Stimulated activated CD4-positive, alpha-beta T cell treated with anti-CD3 and anti-CD28 coated beads, Interleukin-1b, Interleukin-23, amount 100 ng/mL, for 48 hours (primary cell): ENCODE measurements at places on chromosomes 2 and 18.
A peak's percentile ranks its signal among the peaks of the same experiment; 100 is the strongest.

DNA sequence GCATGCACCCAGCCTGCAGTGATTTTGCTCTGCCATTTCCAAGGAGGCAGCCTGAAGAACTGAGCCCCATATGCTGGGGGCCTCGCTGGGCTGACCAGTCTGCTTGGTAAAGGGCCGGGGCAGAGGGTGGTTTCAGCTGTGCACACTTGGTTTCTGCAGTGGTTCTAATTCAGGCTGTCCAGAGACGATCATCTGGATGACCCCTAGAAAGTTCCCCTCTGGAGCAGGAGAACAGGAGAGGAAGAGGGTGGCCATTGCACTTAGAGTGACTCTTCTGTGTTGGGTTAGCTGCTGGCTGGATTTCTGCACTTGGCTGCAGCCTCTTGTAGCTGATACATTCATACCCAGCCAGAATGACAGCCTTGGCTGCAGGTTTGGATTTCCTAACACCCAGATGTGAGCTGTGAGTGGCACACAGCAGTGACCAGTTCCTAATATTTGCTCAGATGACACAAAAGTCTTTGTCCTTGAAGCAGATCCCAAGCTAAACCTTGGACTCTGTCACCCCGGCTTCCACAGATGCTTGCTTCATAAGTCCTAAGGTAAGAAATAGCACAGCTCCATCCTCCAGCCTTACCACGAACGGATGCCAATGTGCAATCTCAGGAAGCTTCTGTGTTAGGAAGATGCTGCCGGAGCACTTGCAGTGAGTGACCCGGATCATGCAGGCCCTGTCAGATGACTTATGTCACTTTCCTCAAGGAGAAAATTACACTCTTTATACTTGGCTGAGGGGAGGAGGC, 105.6 kb downstream of the HNRNPLL start:
- no peak for DNase-seq

DNA sequence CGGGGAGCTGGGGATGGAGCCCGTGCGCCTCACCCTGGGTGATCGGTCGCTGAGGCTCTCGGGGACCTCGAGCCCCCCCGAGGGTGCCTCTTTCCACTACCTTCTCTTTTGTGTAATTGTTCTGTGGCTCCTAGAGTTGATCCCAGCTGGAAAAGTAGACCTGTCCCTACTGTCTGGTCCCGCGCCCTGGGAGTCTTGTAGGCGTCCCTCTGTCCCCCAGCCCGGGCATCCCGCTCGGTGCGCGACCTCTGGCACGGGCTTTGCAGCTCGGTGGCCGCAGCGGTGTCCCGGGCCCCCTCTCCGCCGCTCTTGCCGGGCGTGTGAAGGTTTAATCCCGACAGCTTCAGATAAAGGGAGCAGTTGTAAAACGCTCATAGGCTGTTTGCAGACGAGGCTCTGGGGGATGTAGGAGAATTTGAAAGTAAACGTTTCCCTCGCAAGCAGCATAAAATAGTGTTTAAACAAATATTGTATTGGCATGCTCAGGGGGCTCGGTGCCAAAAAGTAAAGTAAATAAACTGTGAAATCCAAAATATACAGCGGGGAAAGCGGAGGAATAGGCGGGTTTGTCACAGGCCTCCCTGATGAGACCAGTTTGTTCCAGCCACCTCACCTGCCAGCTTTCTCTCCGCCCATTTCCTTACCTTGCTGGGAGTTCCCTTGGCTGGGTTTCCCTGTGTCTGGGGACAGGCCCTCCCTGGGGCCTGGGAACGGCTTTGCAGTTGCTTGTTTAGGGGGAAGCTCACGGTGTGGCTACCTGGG, 1.9 kb downstream of the GLI2 start:
- DNase-seq = no peak

DNA sequence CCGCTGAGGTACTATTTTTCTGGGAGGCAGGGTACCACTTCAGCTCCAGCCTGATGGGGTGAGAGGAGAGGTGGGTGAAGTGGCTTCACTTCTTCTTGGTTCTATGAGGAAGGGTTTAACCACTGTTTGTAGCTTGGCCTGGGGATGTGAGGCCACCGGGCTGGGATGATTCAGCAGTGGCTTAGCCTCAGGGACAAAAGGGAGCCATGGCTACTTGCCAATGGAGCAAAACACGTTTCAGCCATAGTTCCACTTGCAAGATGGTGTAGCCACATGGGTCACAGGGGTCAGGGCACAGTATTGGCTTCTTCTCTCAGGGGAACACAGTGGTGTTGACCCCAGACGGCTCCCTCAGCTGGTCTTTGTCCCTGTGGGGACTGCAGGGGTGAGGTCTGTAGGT, 14.9 kb downstream of the ZDBF2 start:
- no peak for DNase-seq

- no peak for DNase-seq
Observed at GRCh38 chr2:124001696-124002430, 23.2 kb upstream of the CNTNAP5 start.

- peak; percentile 88 for DNase-seq
Observed at GRCh38 chr2:12507295-12507694, 209.4 kb upstream of the TRIB2 start.

DNA sequence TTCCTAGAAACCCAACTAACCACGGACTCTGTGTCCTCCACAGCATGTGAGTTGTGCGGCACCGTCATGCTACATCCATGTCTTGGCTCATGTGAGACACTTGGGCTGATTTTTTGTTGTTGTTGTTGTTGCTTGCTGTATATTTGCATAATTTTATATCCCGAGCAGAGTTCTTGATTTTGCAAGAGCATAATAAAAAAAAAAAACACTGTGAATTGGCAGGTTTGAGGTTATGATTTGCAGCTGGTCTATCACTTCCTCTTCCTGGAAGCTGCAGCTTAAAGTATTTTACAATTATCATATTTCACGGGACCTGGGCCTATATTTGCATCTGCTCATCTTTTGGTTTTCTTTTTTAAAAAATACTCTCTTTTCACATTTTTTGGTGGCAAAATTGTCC, 142.3 kb upstream of the NRP2 start:
- DNase-seq = no peak

GRCh38 chr2:120305937-120306490, 39.9 kb upstream of the INHBB start:
- DNase-seq = no peak

DNA sequence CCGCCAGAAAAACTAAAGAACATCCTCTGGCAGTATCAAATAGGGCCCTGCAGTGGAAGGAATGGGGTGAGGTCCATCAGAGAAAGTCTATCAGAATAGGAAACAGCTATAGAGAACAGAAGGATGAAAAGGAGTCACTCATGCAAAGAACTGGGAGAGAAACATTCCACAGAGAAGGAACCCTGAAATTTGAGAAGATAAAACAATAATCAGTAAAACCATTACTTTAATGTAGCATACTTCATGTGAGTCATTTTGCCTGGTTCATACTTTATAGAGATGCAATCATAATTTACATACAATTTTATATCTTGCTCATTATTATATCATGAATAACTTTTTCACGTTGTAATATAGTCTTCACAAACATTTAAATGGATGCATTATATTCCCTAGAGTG, 402.2 kb downstream of the NCKAP5 start:
- DNase-seq = no peak

GRCh38 chr2:200159357-200159707, 147.2 kb upstream of the SPATS2L start:
- DNase-seq = no peak

- no peak for DNase-seq
Observed at GRCh38 chr18:79566771-79567431, 112.7 kb upstream of the CTDP1 start.

- DNase-seq = no peak
Observed at GRCh38 chr18:59700535-59700967, 3.3 kb upstream of the CCBE1 start.

DNA sequence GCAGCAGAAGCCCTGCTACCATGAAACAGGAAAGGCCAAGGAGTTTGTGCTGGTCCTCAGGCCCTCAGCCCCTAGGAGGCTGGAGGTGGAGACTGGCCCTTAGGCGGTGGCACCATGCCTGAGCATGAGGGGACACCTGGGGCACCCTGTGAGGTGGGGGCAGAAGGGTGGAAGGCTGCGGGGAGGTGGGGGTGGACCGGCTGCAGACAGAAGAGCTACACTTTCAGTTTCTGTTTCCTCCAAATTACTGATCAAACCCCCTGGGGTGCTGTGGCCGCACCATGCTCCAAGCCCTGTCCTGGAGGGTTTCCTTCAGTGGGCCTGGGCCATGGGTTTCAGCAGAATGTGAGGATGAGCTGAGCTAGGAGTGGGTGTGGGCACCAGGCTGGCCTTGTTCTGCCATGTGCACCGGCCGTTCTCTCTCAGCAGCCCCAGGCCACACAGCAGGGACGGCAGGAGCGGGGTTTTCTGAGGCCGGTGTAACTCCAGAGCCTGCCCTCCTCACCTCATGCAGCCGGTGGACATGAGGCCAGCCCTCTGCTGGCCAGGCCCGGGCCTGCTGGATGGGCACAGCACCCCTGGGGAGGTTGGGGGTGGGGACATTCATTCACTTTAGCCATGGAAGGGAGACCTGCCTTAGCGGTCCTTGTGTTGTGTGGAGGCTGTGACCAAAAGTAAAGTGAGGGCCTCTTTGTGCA, 51.5 kb downstream of the PLEKHB2 start:
- DNase-seq = no peak

DNA sequence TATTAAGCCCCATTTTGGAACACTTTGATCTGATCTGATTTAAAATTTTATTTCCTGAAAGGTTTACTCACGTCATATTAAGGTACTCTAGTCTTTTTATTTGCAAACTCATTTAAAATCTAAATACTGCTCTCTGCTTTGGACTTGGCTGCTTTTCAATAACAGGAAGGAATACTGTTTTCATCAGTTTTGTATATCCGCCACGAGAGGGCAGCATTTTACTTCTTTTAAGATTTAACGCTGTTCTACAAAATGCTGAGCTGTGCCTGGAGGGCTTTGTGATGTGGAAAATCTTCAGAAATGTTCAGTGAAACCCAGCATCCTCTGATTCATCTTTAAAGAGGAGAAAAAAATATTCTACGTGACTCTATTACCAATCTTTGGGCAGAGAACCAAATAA, 37.5 kb upstream of the SLC38A11 start:
- DNase-seq = peak; percentile 35

DNA sequence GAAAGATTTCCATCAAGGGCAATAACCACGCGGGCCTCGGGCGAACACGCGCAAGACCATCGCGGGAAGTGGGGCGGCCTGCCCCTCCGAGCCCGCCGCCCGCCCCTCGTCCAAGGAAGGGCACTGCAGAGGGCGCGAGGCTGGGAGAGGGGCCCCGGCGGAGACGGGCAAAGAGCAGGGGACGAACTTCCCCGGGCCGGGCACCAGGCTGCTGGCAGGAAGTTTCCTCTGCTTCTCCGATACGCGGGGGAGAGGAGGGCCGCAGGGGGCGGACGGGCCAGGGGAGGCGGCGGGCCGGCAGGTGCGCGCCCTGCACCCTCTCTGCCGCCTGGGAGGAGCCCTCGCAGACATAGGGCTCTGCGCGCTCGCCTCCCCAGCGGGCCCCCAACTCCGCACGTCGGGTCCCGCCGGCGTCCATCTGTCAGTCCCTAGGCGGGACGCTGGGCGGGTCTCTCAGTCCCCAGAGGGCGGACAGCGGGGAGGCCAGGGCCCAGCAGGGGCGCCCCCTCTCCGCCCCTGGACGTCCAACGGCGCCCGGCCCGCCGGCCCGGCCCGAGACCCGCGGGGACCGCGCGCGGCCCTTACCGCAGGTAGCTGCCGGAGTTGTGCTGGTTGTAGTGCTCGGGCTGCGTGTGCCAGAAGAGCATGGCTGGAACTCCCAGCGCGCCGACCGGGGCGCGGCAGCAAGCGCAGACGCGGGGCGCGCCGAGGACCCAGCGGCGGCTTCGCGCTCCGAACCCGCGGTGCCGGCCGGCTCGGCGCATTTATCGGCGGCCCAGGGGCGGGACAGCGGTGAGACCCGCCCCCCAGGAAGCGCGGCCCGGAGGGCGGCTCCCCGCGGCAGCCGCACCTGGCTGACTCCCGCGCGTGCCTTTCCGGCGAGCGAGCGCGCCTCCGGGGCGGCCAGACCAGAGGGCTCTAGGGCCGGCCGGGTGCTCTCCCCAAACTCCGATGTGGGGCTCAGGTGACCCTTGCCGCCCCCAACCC, at the start of gene TFCP2L1:
TSS of gene TFCP2L1 (minus strand) at position 740 of the 987 bp plus-strand sequence. CDS start at position 647, 93 bp downstream.
- DNase-seq = peak; percentile 6

DNA sequence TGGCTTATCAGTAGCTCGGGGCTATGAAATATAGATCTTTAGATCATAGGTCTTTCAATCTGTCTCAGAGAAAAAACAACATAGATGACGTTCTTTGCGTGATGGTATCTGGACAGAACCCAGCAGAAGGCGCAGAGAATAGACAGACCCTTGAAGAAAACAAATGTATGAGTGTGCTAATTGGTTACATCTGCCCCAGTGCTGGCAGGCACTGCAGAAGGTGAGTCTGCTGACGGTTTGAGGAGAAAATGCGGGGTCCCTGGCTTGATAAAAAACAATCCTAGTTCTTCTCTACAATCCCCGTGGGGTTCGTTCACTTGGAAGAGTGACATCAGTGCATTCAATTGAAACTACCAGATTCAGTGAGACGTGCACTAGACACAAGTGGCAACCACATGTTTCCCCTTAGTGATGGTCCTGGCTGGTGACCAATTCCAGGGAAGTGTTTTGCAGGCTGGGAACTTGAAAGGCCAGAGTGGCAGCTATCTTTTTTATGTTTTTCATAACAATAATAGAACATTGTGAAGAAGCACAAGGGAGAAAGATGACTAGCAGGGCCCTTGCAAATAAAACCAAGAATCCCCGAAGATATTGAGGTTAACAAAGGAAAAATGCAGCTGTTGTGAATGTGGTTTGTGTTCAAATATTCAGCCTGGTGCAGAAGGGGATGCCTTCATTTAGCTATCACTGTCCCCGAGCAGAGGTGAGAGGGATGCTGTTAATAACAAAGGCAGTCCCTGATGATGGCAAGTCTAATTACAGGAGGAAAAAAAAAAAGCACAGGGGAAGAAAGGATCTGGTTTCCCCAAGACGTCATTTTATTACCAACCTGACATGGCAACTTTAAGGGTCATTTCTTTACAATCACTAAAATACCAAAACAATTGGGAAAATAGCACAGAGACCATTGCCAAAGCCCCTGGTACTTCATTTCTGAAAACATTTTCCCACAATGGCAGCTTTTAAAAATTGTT, 337.6 kb upstream of the FIGN start:
- DNase-seq = no peak

- no peak for DNase-seq
Observed at GRCh38 chr2:49248506-49248905, 94.2 kb upstream of the FSHR start.

DNA sequence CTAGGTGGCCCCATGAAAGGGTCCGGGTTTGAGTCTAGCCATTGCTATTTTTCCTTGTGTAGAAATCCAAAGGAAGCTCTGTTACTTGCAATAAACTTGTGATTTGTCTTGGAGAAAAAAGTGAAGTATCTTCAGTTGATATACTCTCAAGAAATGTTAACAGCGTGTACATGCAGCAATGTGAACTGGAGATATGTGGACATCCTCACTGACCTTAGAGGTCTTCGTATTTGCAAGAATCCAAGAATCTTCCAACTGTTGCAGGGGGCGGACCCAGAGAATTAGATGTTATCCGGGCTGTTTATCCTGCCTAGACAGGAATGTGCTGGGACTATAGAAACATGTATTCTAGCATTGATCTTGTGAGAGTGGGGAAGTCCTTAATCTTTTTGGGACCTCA, 187.6 kb downstream of the KCNS3 start:
- no peak for DNase-seq

- DNase-seq = no peak
Observed at GRCh38 chr2:189569295-189569910, 11.2 kb downstream of the SLC40A1 start.
